NCI-H774 (cell line): ENCODE measurements at places on chromosomes 13 and 19.

GRCh38 chr19:2726904-2727639, 5.9 kb upstream of the DIRAS1 start:
- DNase-seq, result no peak

GRCh38 chr19:43768273-43769050, 12.3 kb downstream of the KCNN4 start:
- no peak for DNase-seq

GRCh38 chr19:19300613-19301012, 19.7 kb downstream of the SUGP1 start:
- DNase-seq, result no peak

- peak; percentile 34 for DNase-seq
Observed at GRCh38 chr19:48842789-48843162, 6.5 kb upstream of the HSD17B14 start.

- peak; percentile 32 for DNase-seq
Observed at GRCh38 chr13:49300739-49301589, 53.2 kb downstream of the CDADC1 start.

GRCh38 chr13:95437561-95437960, 115.0 kb upstream of the CLDN10 start:
- DNase-seq, result no peak

DNA sequence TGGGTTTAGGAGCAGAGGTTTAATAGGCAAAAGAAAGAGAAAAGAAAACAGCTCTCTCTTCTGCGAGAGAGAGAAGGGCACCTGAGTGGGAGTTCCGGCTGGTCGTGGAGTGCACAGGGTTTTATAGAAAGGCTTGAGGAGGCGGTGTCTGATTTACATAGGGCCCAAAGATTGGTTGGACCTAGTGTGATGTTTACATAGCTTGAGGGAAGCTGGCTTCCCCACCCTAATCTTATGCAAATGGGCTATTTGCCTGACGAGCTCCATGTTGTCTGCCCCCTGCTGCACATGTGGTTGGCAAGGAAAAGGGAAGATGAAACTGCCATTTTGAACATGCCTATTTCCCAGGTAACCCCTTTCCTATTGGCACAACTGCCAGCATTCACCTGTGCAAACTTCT, 21.5 kb upstream of the MEDAG start:
- DNase-seq, result no peak
